ENCODE measurements at places on chromosomes 6 and 20.
A peak's percentile ranks its signal among the peaks of the same experiment; 100 is the strongest.

DNA sequence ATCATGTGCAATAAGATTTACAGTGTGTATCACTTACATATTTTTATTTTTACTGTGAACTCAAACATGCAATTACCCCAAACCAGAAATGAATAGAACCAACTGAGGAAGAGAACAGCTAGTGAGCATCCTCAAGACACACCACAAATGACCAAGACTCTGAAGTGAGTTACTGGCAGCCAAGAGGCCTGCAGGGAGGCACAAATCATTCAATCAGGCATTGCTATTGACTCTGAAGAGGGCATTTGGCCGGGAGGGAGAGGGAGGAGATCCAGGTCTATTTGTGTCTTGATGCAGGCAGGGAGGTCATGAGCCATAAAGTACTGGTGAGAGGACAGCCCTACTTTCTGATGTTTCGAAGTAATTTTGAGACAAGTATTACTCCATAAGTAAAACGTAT is 257.7 kb downstream of the BCKDHB start:
- no peak for DNase-seq

GRCh38 chr6:36284359-36284758 is 14.5 kb downstream of the PNPLA1 start:
- no peak for DNase-seq

- peak; percentile 11 for DNase-seq
Observed at GRCh38 chr20:208942-209566, 18.0 kb upstream of the DEFB129 start.

GRCh38 chr20:45104786-45105185 is 3.9 kb upstream of the KCNS1 start:
- DNase-seq = no peak

- no peak for DNase-seq
Observed at GRCh38 chr6:127566651-127567050, 10.3 kb upstream of the C6orf58 start.

- DNase-seq = no peak
Observed at GRCh38 chr20:19522071-19522801, 235.8 kb upstream of the RIN2 start.

DNA sequence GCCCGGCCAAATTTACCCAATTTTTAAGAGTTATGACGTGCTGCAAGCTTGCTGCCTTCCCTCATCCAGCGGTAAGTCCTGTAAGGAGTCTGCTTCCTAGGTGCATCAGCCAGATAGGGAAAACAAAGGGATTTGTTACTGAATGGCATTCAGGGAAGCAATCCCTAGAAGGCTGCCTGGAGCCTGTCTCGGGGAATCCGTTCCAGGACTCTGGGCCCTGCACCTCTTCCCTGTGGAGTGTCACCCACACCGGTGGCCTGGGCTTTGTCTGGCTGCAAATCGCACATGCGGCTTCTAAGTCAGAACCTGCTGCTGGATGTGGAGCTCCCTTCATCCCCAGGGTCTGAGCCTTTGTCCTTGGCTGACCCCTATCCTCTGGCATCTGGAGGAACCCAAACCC is 7.0 kb downstream of the MYT1 start:
- no peak for DNase-seq

DNA sequence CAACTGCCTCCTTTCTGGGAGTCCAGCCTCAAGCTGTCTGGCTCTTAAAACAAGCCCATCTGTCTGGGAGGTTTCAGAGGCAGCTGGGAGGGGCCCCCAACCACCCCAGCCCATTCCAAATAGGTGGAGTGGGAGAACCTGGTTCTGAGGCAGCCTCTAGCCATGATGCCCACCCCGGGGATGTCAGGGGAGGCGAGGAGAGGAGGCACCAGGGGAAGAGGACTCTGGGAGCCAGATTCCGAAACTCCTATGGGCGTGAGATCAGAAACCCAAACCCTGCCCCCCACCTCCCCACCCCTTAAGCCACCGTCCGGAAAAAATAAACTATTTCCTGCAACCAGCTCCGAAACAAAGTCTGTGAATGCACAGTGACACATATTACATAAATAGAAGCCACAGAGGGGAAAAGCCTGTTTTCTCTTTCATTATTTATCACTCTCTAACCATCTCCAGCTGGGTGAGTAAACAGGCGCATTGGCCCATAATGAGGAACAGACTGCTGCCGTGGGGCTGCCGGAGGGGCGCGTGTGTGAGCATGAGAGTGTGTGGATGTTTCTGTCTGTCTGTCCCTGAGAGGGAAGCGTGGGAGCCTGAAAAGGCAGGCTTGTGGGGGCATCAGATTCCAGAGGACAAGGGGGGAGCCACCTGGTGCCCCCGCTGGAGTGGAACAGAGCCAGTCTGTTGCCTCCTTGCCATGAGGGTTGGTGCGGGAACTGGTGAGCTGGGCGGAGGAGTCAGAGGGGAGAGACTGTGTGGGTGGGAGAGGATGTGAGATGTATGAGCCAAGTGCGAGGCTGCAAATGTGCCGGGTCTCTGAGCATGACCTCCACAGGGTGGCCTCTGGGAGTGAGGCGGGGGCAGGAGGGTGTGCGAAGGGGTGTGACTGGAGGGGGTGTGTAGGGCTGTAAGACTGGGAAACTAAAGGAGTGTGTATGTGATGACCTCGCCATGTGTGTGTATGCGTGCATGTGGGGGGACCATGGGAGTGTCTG is 14.3 kb upstream of the FOXP4 start:
- DNase-seq = no peak

DNA sequence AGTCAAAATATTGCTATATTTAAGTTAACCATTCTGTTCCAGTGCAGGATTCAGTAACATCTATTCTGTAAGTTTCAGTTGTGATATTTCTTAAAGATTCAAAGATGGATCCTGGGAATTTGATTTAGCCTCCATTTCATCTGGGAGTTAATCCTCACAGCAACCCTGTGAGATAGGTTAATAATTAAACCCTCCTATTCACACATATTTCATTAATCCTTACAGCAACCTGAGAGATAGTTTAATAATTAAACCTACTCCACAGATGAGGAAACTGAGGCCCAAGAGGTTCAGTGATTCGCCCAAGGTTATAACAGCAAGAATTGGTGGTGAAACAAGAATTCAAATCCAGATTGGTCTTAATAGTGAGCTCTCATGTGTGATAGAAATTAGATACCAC is 10.9 kb upstream of the ZBTB2 start:
- no peak for DNase-seq

GRCh38 chr6:33019372-33019771 is 10.0 kb upstream of the HLA-DOA start:
- no peak for DNase-seq

DNA sequence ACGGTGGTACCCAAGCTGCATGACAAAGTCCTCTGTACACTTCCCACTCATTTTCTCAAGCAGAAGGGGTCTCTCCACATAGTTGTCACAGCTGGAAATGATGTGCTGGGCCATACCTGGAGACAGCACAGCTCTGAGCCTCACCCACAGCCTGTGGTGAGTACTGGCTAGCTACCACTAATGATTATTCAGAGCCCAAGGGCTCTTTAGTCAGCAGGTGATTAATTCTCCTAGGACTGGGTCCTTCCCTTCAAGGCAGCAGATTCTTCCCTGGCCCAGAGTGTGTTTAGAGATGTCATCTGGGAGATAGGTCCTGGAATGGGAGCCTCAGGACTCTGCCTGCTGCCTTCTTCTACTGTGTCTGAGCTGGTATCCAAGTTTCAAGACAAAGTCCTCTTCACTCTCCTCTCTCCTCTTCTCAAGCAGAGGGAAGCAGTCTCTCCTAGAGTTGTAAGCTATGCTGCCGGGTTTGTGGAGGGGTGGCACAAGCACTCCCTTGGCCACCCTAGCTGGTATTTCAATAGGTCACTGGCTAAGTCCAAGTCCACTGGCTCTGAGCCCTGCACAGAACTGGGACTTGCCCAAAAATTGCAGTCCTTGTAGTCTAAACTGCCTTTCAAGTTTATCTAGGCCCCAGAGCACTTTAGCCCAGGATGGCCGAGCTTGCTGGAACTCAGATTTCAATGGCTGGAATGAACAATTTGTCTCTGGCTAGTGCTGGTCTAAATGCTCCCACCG is 49.8 kb upstream of the VGLL2 start:
- no peak for DNase-seq

GRCh38 chr20:24437196-24438082 is 32.0 kb upstream of the SYNDIG1 start:
- DNase-seq = no peak

DNA sequence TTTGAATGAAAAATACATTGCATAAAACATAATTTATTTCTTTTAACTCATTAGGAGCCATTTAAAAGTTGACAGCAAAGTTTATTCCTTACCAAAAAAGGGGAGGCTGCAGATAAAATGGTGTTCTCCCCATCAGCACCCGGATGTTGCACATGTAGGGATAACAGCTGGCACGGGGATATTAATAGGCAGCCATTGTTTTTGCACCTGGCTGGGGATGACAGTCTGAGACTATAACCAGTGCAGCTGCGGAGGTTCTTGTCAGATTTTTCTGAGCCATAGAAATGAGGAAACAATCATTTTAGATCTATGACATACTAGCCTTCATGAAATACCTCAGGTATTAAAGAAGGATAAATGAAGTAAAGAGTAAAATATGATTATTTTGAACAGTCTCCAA is 20.1 kb upstream of the HECA start:
- DNase-seq = no peak

DNA sequence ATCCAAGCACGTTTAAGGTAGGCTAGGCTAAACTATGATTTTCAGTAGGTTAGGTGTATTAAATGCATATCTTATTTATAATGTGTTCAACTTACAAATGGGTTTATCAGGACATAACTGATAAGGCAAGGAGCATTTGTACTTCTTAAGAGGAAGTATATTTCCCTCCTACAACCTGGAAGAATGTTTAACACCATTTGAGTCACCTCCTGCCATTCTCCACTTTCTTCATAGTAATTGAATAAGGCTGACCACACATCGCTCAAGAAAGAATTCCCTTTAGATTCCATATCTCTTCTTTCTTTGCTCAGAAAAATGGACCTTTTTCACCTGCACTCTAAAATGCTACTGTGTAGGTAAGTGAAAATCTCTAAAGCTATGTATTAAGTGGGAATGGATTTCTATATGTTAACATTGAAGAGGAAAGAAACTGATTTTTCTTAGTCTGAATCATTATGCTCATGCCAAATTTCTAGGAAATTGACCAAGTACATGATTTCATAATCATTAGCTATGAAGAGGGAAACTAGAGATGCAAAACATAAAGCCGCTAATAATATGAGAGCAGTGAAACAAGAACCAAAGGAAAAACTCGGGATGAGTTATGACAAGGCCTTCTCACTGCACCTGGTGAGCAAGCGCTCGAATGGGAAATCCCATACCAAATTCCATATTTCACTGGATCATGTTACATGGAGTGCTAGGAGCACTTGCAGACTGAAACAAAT is 210.4 kb downstream of the ALDH8A1 start:
- no peak for DNase-seq

DNA sequence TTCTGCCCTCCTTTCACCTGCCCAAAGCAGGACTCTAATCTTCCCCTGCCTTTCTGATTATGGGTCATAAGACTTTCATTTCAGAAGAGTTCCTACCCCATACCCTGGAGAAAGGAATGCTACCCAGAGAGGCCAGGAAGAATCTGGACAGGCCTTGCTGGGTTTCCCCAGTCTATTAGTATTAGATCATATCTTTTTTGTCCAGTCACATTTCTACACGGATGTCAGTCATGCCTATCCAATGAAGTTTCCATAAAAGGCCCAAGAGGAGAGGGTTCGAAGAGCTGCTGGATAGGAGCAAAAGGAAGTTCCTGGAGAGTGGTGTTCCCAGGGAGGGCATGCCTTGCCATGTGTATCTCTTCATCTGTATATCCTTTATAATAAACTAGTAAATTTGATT is 3.2 kb downstream of the POLH start:
- DNase-seq = no peak

- no peak for DNase-seq
Observed at GRCh38 chr6:125700581-125701353, 48.7 kb upstream of the HEY2 start.

DNA sequence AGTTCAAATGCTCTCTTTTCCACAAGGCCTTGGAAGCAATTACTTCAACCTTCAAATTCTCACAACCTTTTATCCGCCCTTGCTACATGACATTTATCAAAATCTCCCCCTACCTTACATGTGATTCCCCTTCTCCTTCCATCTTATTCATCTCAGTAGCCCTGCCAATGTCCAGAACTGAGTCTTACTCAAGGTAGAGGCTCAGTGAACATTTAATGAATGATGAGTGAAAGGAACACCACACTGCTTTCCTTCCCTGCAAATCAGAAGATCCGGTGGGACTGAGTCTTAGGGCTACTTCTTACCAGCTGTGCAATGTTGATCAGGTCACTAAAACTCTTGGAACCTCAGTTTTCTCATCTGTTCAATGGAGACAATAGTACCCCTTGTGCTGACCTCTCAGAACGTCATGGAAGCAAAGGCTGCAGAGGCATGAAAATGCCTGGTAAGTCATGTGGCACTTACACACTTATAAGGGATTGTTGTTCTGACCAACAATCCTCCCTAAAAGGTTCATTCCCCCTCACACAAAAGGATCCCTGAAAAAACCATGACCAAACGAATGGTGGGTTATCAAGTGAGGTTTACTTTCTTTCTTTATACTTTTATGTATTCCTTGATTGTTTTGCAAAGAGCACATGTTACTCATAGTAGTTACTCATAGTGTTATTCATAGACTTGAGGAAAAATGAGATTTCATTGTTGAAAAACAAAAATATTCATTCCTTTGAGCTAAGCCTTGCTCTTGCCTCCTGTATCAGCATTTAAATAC is 6.5 kb downstream of the MDGA1 start:
- DNase-seq = no peak

DNA sequence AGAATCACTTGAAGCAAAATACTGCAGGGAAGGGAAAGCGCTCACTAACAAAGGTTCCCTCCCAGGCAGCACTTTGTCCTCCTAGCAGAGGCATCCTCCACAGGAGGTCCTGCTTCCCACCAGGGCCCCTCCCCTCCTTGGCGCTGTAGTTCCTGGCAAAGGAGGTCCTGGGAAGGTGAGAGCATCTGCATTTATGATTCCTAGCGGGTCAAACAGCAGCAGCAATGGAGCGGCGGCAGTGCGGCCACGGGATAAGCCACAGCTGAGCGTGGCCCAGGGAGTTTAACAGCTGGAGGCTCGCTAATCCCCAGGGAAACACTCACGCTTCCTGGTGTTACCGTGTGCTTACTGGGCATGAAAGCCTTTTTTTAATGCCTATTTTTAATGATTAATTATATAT is 185.8 kb downstream of the TTLL2 start:
- DNase-seq = no peak

DNA sequence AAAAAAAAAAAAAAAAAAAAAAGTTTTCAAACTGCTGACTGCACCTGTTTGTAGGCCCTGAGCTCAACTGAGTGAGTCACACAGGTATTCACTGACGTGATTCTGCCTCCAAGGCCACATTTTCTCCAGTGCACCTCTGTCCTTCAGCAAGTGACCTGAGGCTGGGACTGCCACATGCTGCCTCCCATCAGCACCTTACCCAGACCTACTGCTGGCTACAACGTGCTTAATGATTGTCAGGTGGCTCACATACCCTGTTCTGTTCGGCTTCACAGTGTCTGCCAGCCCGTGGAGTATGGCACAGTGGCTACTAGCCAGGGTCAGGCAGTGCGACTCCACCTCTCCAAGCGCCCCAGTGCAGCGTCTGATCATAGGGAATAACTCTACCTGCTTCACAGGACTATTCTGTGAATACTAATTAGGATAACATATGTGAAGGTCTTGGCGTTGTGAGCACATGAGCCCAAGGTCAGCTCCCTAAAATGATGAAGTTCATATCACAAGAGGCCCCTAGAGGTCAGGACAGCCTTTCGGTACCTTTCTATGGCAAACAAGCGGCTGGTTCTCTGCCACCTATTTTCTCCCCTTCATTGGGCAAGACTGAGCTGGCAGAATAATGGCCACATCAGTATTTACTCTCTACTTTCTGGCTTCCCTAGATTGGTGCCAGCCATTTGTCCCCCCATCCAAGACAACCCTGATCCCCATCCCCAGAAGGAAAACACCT is 28.1 kb downstream of the RIPOR3 start:
- DNase-seq = no peak

GRCh38 chr6:36039112-36039511 is 11.5 kb downstream of the MAPK14 start:
- no peak for DNase-seq

Measured in HuH-7.5 (cell line).